ENCODE measurements at places on chromosomes 3 and 15.

DNA sequence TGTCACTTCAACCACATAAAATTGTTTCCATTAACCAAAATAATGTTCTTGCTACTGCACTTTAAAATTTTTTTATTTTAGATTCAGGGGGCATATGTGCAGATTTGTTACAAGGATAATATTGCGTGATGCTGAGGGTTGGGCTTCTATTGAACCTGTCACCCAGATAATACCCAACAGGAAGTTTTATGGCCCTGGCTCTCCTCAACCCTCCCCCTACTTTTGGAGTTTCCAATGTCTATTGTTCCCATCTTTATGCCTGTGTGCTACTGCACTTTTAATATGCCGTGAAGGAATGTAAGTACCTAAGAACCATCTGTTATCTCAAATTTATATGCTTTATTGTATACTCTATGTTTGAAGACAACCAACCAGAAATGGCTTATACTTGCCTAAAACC lies 42.0 kb upstream of the IMPG2 start:
- no peak for DNase-seq

GRCh38 chr3:101530686-101531047 lies 17.7 kb upstream of the SENP7 start:
- DNase-seq, result no peak

DNA sequence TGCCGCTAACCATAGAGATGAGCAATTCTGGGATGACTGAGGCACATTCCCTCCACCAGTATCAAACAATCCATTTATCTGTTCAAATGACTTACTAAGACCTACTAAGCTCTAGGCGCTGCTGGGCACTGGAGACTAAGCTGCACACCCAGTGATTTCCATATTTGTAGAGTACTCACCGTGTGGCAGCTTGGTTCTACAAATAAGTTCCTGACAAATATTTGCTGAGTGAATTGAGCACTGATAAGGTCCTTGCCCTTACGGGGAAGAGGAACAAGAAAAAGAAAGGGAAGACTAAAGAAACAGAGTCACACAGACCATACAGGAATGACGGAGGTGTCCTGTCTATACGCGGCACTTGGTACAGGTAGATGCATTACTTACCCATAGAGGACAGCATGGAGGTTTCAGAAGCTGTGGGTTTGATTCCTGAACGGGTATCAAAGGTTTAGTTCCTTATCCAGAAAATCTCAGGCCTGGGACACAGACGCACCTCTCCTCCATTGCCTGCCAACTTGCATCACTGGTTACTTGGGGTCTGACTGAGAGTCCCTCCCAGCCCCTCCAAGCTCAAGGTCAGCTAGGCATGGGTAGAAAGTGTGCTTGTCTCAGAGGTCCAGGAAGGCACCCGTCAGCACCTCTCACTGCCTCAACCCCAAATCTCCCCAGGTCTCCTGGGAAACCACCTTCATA lies 298.6 kb upstream of the LYSMD4 start:
- DNase-seq, result no peak

DNA sequence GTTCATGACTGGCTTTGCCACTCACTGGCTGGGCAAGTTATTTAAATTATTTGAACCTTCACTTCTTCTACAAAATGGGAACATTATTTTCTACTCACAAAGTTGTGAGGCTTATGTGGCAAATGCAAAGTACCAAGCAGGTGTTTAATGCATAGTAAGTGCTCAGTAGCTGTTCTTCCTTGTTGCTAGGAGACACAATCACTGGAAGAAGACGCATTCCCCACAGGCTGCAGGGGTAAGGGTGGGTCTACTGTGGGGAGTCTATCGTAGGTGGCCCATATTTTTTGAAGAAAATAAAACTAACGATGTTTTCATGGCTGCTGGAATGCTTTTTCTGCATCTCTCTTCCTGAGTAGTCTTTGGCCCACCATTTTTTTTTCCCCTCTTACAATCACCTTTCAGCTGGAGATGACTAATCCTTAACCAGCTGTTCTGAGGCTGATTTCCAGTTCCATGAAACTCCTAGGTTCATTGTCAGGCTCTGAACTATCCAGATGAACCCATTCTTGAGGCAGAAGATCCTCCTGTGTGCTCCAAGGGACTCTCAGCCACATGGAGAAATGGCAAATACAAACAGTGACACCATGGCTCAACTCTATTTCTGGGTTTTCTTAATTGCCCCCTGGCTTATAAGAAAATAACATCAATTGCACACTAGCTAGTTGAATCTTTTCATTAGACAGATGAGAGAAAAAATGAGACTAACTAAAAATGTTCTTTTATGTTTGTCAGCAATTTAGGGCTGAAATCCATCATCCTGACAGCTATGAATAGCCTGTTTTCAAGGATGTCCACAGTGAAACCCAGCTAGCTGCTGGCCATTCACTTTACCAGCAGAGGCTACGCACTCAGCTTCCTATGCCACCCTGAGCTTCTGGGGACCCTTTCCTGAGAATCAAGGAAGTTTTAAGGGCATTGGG lies 108.3 kb upstream of the ETV5 start:
- DNase-seq, result no peak

DNA sequence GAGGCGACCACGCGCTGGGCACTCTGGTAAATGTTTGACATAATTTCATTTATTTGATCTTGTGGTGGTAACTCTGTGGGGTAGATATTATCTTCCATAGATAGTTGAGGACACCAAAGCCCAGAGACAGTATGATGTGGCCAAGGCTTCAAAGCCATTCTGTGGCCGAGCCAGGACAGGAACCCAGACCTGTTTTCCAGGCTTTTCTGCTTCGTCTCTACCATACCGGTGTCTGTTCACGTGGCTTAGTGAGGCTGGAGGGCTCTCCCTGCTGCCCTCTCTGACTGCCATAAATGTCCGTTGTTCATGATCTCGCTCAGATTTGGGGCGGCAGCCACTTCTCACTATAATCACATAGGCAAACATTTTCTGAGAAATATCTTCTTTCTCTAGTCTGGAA lies 134.7 kb downstream of the PEX5L start:
- DNase-seq, result no peak

- no peak for DNase-seq
These were observed 130.4 kb upstream of the PLXNA1 start for GRCh38 chr3:126852511-126852910.

DNA sequence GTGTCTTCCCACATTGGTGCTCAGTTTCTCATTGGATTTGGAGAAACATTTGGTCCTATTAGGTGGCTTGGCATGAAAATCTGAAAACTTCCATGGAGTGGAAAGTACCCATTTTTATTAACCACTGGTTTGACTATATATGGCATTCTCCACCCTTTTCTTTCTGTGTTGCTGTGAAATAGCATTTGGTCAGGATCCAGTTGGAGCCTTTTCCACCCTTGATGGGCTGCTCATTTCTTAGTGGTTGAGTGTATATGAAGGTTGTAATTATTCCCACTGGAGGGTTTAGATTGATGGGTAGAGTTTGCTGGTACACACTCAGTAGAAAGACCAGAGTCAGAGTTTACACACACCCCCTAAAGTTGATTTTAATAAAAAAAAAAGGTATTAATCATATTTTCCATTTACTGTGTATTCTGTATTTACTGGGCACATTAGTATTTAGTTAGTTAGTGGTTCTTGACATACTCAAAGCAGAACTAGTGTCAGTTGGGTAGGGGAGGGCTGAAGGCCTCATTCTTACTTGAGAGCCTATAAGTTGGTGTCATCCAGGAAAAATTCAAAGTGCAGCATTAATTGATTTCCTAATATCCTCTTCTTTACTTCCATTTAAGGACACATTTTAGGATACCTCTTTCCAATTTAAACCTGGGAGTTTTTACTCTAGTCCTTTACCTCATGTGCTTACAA lies 69.5 kb downstream of the FLNB start:
- no peak for DNase-seq

GRCh38 chr3:148625991-148626390 lies 71.7 kb upstream of the AGTR1 start:
- DNase-seq, result no peak

DNA sequence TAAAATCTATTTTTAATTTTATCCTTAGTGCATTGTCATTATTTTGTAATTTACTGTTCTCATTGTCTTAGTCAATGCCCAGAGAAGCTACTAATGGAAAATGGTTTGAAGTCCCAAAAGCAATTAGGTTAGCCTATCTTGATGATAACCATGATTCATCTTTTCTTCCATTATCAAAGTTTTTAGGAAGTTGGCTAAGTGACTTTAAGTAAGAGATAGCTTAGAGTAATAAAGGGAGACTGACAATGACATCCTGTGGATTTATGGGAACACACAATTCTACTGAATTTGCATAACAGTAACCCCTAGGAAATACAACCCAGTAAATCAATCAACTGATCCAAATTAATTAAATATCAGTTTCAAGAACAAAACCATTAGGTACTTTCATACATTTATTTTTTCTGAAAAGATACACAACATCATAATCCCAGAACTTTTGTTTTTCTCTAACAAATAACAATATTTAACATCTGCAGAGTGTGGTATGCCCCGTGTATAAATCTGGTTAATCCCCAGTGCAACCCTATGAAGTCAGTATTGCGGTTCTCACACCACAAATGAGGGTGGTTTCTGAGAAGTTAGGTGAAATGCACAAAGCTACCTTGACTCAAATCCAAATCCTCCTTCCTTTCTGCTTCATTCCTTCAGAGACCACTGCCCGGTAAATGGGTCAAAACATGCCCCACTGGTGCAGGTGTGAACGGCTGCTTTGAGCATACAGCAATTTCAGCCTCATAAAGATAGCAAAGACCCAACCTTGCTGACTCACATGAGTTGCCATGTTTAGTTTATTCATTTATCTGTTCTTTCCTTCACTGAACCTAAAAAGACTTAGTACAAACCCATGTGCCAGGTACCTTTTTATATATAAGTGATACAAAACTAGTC lies 202.1 kb downstream of the TBL1XR1 start:
- DNase-seq, result no peak

GRCh38 chr3:194615226-194615625 lies 18.0 kb downstream of the TMEM44 start:
- DNase-seq, result no peak
